Hematopoietic multipotent progenitor cell treated with erythropoietin and hydrocortisone succinate and interleukin-3 and kit ligand, for 17 days (in vitro differentiated cells): ENCODE measurements at places on chromosomes 11 and 22.

GRCh38 chr11:71364176-71364671 lies 84.0 kb downstream of the DHCR7 start:
- no peak for DNase-seq

DNA sequence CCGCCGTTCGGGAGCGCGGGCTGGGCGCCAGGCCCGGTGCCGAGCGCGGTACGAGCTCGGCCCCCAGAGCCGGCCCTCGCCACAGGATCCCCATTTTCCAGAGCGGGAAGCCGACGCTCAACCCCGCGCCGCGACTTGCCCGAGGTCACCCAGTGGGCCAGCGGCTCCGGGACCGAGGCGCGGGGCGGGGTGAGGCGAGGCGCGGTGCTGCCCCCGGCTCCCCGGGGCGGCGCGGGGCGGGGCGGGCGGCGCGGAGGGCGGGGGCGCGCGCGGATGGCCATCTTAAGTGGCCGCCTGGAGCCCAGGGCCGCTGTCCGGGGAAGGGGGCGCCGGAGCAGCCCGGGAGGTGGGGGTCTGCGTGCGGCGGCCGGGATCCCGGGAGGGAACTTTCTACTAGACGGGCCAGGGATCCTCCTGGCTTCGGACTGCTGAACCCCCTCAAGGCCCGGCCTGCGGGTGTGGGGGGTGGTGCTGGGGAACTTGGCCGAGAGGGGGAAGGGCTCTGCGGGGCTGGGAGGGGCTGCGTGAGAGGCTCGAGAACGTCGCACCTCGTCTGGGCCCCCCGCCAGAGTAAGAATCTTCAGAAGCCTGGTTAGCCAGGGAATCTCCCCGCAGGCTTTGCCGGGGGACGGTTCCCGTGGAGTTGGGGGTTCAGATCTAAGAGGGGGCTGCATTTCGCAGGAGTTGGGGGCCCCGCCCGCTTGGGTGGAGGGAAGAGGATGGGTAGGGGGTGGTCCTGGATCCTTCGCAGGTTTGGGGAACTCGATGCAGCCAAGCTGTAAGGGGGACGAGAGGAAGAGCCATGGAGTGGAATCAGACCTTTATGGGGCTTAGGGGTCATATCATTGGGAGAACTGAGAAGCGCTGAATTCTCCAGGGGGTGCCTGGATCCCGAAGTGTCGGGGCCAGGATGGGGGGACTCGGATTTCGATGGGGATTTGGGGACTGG lies 678 bp upstream of the INPPL1 start:
- DNase-seq, result peak; percentile 53

GRCh38 chr11:65108469-65109123 lies 3.1 kb upstream of the TM7SF2 start:
- no peak for DNase-seq

DNA sequence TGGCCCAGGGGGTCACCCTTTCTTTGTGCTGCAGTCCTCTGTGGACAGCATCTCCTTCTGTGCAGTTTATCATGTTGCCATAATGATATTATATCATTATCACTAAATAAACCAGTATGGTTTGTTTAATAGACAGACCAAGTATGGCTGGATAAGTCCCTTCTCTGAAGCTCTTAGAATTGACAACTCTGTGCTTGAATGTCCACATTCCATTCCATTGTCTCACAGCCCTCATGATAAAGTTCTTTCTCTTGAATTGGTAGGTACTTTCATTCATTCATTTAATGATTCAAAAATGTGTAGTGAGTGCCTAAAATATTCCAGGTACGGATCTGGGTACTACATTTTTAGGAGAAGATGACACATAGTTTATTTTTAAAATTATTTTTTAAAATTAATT lies 7.8 kb downstream of the RPS6KA4 start:
- DNase-seq, result no peak

DNA sequence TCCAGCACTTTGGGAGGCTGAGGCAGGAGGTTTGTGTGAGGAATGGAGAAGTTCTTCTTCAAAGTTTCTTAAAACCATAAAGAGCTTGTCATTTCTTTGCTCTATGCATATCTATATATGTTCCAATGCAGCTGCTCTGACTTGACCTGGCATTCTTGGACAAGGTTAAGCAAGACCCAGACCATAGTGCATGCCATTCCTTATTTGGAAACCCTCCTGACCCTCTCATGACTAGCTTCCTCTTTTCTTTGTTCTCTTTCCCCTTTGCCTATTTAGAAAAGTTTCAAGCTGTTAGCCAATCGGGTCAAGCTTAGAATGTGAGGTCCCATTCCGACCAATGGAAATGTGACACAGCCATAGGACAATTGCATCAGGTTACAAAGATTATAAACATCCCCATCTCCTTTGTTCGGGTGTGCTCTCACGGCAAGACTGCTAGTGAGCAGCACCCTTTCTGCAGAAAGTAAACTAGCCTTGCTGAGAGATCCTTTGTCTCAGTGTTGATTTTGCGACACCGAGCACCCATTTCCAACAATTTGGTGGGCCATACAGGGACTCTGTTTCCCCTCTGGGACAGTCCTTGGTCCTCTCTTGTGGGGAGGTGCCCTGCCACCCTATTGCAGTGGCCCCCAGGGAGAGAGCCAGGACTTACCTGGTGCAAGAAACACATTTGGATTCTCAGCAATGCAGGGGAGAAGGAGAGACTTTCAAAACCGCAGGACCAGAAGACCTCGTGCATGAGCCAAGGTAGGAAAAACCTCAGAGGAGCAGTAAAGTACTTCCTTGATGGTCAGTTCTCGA lies 39.9 kb upstream of the ANO1 start:
- DNase-seq, result no peak

DNA sequence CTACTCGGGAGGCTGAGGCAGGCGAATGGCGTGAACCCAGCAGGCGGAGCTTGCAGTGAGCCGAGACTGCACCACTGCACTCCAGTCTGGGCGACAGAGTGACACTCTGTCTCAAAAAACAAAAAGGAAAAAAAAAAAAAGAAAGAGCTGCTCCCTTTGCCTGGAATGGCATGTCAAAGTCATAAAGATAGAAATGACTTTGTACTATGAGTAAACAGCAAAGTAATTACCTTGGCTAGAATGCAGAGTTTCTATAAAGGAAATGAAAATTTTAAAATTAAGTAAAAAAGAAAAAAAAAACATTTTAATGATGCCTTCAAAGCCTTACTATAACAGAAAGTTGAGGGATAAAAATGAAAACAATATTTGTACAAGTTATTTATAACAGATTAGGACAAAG lies 10.1 kb downstream of the PPP2R1B start:
- no peak for DNase-seq

DNA sequence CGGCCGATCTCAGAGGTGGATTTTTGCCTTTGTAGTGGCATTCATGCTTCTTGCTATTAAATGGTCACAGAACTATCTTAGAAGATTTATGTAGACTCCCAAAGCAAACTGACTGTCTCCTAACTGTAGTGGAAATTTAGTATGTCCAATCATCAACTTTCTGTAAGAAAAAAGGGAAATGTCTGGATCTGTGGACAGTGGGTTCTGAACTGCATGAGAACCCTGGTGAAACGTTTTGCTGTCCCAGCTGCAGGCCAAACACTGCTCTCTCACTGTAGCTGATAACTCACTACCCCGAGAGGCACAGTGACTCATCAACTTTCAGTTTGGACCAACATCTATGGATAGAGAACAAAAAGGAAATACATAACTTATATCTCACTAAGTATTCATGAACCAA lies 387.1 kb downstream of the SOX6 start:
- peak; percentile 87 for DNase-seq

- DNase-seq, result no peak
Observed at GRCh38 chr22:44599500-44600140, 101.6 kb upstream of the RTL6 start.

DNA sequence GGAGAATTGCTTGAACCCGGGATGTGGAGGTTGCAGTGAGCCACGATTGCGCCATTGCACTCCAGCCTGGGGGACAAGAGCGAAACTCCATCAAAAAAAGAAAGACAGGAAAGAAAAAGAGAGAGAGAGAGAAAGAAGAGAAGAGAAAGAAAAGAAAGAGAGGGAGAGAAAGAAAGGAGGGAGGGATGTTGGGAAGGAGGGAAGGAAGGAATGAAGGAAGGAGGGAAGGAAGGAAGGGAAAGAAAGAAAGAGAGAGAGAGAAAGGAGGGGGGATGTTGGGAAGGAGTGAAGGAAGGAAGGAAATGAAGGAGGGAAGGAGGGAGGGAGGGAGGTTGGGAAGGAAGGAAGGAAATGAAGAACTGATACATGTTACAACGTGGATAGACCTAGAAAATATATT lies 12.3 kb upstream of the SPINDOC start:
- DNase-seq, result no peak

DNA sequence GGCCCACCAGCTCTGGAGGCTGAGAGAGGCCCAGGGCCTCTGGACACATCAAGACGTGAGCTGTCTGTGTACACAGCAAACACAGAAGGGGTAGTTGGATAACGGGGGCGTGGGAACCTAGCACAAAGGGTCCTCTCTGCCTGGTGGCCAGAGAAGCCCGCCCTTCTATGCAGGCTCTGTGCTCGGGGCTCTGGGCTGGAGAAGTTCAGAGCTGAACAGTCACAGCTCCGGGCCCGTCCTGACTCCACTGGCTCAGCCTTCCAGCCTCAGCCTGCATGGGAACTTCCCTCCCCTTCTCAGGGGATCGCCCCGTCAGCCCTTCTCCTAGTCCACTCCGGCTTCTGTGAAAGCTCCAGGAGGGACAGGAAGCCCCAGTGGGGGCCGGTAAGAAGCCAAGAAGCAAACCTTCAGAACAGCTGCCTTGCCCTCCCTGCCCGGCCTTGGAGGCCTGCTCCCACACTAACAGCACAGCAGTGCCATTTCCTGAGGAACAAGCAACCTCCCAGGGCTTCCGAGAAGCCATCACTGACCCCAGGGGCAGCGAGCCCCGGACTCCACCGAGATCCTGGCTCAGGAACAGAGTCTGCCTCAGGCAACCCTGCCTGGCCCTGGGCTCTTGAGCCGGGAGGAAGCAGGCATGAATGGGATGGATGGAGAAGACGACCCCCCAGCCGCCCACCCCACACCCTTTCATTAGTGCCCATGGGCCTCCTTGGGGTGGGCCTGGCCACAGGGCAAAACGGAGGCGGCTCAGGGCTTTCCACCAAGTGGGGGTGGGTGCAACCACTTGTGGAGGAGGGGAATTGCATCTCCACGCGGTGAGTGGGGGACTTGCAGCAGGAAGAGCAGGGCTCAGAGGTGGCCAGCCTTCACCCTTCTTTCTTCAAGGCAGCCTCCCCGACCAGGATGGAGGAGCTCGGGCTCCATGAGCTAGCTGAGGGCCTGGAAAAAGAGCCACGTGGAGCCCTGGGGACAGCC lies 119.8 kb downstream of the ST3GAL4 start:
- DNase-seq, result no peak

- DNase-seq, result no peak
Observed at GRCh38 chr11:79346021-79346420, 94.8 kb downstream of the TENM4 start.

GRCh38 chr11:68332186-68332585 lies 19.8 kb downstream of the LRP5 start:
- no peak for DNase-seq

GRCh38 chr11:134517115-134517514 lies 105.1 kb upstream of the B3GAT1 start:
- DNase-seq, result no peak

- no peak for DNase-seq
Observed at GRCh38 chr11:111960916-111961315, 23.8 kb downstream of the DIXDC1 start.

DNA sequence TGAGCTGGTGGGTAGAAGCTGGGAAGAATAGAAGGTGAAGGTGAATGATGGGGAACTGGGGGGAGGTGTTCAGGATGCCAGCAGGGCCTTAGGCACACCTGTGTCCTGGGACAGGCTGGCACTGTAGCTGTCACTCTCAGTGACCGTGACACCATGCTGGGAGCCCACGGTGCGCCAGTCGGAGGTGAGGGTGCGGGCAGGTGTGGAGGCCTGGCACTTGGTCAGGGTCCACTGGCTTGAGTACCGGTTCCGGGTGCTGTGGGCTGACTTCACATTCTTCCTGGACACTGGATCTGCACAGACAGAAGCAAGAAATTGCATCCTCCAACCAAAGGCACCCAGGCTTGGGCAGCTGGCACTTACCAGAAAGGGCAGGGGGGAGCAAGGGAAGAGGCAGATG lies 103.8 kb downstream of the CEP164 start:
- DNase-seq, result no peak

- no peak for DNase-seq
Observed at GRCh38 chr22:50084080-50084477, 1.1 kb downstream of the MLC1 start.

- DNase-seq, result no peak
Observed at GRCh38 chr11:47857485-47857884, 9.3 kb upstream of the NUP160 start.

- DNase-seq, result no peak
Observed at GRCh38 chr22:42064629-42065028, 6.0 kb downstream of the NAGA start.

DNA sequence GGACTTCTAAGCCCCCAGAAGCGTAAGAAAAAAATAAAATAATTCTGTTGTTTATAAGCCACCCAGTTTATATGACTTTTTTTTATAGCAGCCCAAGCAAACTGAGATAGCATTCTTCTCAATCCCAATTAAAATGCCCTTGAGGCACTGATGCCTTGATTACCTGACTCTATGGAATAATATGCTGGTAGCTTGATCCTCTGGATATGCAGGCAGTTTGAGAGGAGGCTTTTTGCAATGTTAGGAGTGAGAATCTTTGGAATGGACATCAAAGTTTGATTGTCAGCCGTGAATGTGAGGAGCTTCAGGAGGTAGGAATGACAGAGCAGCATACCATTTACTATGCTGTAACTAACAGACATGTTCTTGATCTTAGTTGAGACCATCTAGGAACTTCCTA lies 275.6 kb downstream of the AASDHPPT start:
- no peak for DNase-seq

- no peak for DNase-seq
Observed at GRCh38 chr22:19138217-19139000, 6.0 kb downstream of the ESS2 start.

- DNase-seq, result no peak
Observed at GRCh38 chr11:67349928-67350465, 3.3 kb downstream of the POLD4 start.

- DNase-seq, result peak; percentile 69
Observed at GRCh38 chr22:50526108-50526833, 873 bp upstream of the SCO2 start.

DNA sequence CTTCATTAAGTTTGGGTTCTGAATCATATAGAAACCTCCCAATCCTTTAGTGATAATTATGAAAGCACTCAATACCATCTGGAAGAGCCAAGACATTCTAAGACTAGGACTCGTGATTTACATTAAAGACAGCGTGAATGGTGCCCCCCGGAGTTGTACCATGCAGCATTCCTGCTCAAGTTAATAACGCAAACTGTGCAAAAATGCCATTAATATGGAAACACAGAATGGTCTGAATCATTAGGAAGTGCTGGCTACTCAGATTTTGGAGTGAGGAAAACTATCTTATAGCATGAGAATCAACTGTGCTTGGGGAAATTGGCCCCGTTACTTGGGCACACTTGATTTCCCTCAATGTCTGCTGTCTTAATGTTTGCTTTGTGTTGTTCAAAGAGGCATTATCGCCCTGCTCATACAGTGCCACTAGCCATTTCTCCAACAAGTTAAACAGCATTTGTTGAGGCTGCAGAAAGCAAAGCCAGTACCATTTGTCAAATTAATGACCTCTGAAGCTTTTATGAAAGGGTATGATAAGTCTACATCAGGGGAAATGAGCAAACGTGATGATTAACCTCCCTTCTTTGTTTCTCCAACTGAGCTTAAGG lies 18.5 kb upstream of the TPH1 start:
- DNase-seq, result no peak

- DNase-seq, result no peak
Observed at GRCh38 chr11:64088162-64089026, 52.7 kb downstream of the FLRT1 start.
